RWPE1 (cell line): ENCODE measurements at places on chromosomes 6 and 20.

GRCh38 chr6:53588816-53589509 lies 44.1 kb upstream of the GCLC start:
- DNase-seq = no peak

GRCh38 chr20:12965212-12965869 lies 43.4 kb upstream of the SPTLC3 start:
- DNase-seq = no peak

DNA sequence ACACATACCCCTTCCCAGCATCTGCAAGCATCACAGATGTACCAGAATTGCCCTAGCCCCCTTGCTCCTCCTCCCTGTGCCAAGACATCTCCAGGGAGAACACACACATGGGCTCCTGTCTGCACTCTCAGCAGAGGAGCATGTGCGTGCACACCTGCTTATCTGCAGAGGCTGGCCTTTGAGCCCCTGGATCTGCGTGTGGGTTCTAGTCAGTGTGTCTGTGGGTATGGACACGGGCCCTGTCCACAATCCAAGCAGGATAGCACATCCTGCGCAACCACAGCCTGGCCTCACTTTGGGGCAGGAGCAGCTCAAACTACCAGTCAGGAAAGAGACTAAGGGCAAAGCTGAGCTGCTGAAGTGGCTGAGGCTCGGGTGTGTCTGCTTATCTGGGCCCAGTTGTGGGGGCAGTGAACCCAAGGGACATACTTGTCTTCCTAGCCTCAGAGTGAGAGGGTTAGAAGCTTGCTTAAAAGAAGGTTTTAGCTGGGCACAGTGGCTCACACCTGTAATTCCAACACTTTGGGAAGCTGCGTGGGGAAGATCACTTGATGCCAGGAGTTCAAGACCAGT lies 41.0 kb downstream of the HM13 start:
- no peak for DNase-seq

DNA sequence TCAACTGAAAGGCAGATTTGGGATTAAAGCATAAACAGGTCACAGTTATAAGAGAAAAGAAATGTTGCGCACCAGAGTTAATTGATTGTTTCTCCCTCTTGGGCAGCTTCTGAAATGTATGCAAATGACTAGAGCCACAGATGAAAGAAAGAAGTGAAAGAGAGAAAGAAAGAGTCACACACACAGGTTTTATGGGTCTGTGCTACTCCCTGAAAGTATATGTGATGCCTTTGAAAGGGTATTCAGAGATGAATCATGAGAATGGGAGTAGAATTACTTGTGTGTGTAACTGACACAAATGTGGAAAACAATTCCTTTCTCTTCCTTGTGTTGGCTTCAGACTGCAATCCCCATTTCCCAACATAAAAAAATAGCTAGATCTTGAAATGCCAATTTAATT lies 196.9 kb downstream of the FOXA2 start:
- DNase-seq = no peak

- no peak for DNase-seq
These were observed 44.5 kb upstream of the GJE1 start for GRCh38 chr6:142087950-142088857.

- DNase-seq = no peak
These were observed 85.9 kb downstream of the SMLR1 start for GRCh38 chr6:130913120-130913519.
